Cardiac septum (tissue), 1 donor: ENCODE measurements at places on chromosomes 6 and 20. TPM values are rescaled to one million over a fixed set of nuclear protein-coding genes. Genes with fewer than 3 reads are reported as not detected.

DNA sequence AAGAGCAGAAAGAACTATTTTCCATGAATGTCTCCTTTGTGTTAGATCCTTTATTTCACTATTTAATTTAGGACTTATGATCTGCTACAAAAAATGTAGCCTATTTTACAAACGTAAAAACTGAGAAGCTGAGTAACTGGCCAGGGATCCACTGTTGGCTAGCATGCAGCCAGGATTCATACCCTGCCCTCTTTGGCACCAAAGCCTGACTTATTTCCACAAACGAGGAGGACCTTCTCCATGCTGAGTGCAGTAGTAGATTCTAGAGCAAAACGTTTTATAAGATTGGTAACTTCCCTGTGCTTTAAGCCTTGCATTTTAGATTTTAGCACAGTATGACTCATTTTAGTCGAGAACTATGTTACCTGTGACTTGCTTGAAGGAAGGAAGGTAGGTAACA, 74.3 kb downstream of the NCOA7 start:
- no peak for DNase-seq

CDC25B gene
- total RNA-seq, result 9.4 TPM

XKR7 gene
- total RNA-seq, result not detected

DNA sequence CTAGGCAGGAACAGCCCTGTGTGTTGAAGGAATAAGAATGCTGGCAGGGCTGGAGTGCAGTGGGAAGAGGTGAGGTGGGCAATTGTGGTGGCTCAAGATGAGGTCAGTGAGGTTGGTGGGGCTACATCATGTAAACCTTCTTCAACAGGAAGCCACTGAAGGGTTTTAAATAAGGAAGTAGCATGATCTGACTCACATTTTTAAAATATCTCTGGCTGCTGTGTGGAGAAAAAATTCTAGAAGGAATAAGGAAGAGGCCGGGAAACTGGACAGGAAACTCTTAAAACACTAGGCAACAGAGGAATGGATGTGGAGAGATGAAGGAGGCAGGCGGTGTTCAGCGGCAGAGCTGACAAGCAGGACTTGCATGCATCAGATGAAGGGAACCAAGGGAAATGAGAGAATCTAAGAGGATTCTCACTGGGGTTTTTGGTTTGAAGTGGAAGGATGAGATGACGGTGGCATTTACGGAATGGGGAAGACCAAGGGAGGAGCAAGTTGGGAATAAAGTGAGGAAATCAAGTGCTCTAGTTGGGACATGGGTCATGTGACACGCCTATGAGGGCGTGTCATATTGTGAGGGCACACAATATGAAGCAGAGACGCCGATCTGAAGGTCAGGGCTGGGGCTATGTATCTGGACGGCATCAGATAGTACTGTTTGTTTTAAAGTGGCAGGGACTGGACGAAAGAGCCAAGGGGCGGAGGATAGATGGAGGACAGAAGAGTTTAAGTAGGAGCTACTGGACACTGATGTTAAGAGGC, 18.2 kb downstream of the TMEM242 start:
- no peak for DNase-seq

GRCh38 chr20:32509639-32510066, 75.5 kb downstream of the NOL4L start:
- no peak for DNase-seq

DNA sequence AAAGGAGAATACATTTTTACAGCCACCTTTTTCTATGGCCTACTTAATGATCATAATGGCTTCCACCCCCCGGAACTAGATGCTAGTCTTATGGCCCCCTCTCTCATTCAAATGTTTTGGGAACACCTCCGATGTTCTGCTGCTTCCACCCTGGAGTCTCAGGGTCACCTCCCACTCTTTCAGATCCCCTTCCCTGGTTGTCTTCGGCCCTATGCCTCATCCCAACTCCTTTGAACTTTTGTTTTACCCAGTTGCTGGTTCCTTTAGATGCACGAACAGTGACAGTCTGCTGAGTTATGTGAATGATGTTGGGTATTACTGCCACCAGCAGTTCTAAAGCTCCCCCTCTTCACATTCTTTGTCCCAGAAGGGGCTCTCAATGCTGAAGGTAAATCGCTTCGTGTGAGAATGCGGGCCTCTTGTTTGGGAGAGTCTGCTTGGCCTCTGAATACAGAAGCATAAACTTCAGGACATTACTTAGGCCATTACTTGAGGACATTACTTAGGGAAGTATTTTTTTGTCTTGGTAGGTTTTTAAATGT, 309.1 kb downstream of the SOX4 start:
- DNase-seq, result no peak

SCUBE3 gene
- total RNA-seq, result 5.2 TPM

TRIM10 gene
- total RNA-seq, result 0.08 TPM

GRCh38 chr6:12114055-12114503, 102.0 kb downstream of the HIVEP1 start:
- no peak for DNase-seq

DNA sequence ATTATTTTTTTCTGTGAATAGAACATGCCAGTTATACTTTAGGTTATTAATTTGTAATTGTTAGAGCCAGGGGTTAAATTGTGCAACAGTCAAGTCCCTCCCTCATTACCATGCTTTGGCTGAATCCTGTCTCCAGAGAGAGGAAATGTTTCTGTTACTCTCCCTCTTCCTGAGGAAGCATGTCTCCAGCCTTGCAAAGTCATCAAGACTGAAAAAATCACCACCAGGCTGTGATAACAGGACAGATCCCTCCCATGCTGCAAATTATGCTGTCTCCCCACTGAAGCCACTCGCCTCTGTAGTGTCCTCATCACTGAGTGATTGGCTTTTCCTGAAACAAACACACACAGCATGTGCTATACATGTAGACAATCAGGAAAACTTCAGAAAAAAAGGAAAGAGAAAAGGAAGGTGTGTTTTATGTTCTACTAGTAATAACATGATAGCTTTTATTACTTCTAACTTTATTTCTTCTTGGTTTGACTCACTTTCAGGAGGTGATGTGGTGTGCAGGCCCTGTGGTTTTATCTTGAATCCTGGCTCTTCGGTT, 290.0 kb upstream of the JAG1 start:
- no peak for DNase-seq

GRCh38 chr6:161393292-161393691, 119.4 kb upstream of the AGPAT4 start:
- DNase-seq, result peak; percentile 4

POM121L2 gene
- total RNA-seq, result not detected

GRCh38 chr20:47493175-47493962, 8.3 kb upstream of the NCOA3 start:
- peak; percentile 86 for DNase-seq

KLC4 gene
- total RNA-seq, result 31.1 TPM

DNA sequence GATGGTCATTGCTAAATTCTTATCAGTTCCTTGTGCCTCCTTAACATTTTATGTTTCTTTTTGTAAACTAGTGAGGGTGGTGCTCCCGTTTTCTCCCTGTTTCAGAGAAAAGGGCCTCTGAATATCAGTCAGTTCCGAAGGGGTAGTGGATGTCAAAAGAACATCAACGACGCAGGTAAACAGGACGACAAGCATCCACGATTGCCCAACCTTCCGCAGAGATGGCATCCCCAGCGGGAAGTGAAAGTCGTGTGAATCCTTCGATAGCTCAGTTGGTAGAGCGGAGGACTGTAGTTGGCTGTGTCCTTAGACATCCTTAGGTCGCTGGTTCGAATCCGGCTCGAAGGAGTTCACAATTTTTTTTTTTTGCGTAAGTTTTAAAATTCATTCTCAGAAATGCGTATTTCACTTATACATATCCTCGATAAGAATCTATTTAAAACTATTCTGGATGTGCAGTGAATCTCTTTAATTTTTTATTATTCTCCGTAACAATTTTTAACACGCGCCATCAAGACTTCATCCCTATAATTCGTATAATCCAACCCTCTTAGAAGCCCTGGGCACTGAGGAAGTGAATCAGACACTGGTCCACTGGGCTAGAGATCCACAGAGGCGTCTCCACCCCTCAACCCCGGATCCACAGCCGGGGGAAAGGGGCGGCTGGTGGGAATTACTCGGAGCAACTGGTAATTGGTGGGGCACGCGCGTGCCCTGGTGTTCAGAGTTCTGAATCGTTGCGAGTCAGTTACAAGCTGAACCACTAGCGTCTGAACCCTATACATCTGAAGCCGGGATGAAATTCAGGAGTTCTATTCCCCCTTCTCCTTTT, 27.9 kb upstream of the ABT1 start:
- DNase-seq, result peak; percentile 93

GRCh38 chr6:119333707-119334295, 15.8 kb downstream of the MAN1A1 start:
- DNase-seq, result no peak

MMP24 gene
- total RNA-seq, result 0.40 TPM

DNA sequence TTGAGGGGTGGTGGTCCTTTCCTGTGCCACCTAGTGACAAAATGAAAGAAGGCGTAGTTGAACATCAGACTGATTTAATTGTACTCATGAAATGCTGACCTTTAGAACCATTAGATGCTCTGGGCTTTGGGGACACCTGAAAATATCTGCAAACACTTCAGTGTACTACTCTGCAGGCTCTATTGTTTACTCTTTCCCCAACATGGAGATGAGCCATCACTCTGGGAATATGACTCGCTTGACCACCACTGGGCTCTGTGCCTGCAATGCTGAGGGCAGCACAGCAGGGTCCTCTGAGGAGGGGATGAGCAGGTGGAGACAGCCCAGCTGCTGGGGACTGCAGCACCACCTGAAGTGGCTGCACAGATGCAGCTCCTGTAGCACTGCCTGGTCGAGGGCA, 74.8 kb upstream of the SLC24A3 start:
- DNase-seq, result no peak

DNA sequence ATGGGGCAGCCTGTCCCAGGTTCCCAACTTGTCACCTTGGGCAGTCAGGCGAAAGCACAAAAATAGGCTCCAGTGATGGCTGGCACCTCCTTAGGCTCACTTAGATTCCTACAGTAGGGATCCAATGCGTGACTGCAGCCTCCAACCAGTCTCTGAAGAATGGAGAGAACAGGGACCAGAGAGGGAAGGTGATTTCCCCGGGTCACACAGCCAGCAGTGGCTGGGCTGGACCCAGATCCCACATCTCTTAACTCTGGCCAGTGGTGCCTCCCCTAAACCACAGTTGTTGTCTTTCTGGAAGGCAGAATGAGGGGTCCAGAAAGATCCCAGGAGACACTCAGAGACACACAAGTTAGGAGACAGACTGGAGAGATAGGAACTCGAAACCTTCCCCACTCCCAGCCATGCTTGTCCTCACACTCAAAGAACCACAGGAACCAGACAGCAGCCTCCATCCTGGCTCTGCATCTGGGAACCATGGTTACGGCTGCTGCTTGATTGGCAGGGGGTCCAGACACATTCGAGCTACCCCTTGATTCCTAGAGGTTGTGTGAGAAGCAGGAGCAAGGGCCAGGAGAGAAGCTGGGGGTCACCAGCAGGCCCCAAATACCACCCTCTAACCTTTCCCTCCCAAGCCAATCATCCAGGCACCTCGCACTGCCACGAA, 33.1 kb upstream of the SIRPA start:
- DNase-seq, result no peak

DNA sequence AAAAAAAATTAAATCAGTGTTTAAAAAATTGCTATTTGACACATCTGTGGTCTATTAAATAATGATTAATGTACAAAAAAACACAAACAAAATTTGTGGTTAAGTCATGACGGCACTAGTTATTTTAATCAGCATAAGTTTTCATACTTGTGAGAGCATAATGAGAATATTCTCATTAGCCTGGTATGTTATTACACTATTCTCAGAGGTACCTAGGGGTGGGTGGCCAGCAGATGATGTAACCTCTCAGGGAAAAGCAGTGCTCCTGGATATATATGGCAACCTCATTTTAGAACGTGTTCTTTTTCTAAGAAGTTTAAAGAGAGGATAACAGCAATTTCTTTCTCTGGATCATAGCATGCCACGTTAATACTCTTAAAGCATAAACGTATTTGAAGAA, 109.2 kb downstream of the GJA1 start:
- DNase-seq, result no peak

DNA sequence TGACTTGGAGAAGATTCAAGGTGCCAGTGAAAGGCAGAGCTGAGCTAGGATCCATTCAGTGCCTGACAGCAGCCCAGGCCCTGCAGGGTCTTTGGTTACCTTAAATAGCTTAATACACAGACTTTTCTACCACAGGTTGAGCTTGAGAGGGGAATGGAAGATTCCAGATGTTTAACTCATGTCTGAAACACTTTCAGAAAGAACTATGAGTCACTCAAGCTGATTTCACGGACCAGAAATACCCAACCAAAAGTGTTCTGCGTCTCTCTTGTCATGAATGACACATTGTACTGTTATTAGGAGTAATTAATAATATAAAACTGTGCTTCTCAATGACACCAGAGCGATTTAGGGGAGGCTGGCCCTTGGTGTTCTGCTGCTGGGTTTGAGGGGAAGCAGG, 6.4 kb upstream of the PMEPA1 start:
- DNase-seq, result no peak

- no peak for DNase-seq
Observed at GRCh38 chr20:16806886-16807285, 58.7 kb downstream of the OTOR start.

GSTA2 gene
- total RNA-seq, result not detected

DNA sequence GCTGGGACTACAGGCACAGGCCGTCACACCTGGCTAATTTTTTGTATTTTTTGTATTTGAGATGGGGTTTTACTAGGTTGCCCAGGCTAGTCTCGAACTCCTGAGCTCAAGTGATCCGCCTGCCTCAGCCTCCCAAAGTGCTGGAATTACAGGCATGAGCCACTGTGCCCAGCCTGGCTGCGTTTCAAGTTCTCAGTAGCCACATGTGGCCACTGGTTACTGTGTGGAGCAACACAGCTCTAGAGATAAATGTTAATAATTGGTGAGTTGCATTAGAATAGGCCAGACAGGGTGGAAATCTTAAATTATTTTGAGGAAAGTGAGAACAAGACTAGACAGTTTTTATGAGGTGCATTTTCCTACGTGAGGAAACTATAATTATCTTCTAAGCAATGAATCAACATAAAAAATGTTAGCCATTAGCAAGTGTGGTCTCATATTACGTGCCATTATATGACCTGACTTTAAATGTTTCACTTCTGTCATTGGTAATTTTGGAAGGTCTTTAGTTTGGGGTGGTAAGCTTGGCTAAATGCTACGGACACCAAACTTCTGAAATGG, 129.6 kb downstream of the PLEKHG1 start:
- peak; percentile 33 for DNase-seq

GRCh38 chr6:154378518-154378917, 21.9 kb upstream of the IPCEF1 start:
- DNase-seq, result no peak

EIF6 gene
- total RNA-seq, result 41.2 TPM

MANEA gene
- total RNA-seq, result 5.2 TPM

MRS2 gene
- total RNA-seq, result 38.7 TPM

- no peak for DNase-seq
Observed at GRCh38 chr20:51411870-51412269, 130.6 kb downstream of the NFATC2 start.
